Keratinocyte (primary cell): ENCODE measurements at places on chromosomes 11 and 22.
A peak's percentile ranks its signal among the peaks of the same experiment; 100 is the strongest.

DNA sequence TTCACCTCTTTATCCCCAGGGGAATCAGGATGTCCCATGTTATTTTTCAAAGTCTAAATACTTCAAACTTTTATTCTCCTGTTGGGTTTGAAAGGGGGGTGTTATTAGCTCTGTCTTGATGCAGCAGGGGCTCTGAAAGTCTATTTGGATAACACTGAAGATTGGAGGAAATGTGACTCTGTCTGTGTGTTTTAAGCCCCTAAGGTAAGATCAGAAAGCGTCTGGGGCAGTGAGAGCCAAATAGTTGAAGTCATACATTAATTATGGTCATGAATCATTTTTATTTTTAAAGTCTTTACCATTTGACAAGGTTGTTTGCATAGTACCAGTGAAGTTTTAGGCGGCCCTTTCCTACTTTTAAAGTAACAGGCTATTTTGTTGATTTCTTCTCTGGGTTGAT is 139.0 kb downstream of the UVRAG start:
- no peaks in the 10 kb centered on the region for H3K36me3 ChIP-seq
- H3K4me1 ChIP-seq: peaks cover 3% of the 10 kb centered on the region
- DNase-seq: no peak
- H3K4me3 ChIP-seq: no peak overlapping the region
- no peaks in the 10 kb centered on the region for H3K27me3 ChIP-seq

DNA sequence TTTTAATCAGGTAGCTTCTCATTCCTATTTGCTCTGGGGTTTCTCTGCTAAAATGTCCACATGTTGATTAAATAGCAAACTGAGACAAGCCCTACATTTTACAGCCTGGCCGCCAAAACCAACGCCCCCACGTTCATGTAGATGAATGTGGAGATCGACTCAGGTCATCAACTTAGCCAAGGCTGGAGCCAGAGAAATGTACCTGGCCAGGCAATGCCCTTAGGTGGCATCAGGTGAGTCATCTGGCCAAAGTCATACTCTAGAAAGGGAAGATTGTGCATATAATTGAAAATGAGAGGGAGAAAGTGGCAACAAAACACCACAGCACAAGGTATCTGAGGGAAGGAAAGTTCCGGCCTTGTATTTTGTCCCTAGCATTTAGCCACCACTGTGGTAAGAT is 37.1 kb upstream of the CCDC89 start:
- peaks cover 27% of the 10 kb centered on the region for H3K4me1 ChIP-seq
- H3K27ac ChIP-seq: no peak overlapping the region
- no peaks in the 10 kb centered on the region for H3K36me3 ChIP-seq
- no peaks in the 10 kb centered on the region for H3K27me3 ChIP-seq
- H3K4me3 ChIP-seq: no peak overlapping the region

DNA sequence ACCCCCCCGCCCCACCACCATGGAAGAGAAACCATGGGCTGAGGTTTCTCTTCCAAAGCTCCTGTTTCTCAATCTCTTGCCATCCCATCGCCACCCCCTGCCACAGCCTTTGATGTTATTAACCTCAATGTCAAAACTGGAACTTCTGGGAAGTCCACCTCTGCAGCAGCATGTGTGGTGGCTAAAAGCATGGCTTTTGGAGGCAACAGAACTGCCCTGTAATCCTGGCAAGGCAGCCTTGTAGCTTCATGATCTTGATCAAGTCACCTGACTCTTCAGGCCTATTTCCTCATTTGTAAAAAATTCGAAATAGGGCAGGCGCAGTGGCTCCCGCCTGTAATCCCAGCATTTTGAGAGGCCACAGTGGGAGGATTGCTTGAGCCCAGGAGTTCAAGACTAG is 3.5 kb upstream of the COX8A start:
- no peaks in the 10 kb centered on the region for H3K27me3 ChIP-seq
- H3K27ac ChIP-seq: no peak overlapping the region
- H3K36me3 ChIP-seq: no peaks in the 10 kb centered on the region
- H3K4me3 ChIP-seq: no peak overlapping the region
- DNase-seq: no peak

GRCh38 chr11:59264736-59265135 is 52.0 kb upstream of the MPEG1 start:
- no peak overlapping the region for H3K4me3 ChIP-seq
- H3K4me1 ChIP-seq: peaks cover 18% of the 10 kb centered on the region
- no peak for DNase-seq
- H3K36me3 ChIP-seq: no peaks in the 10 kb centered on the region

- H3K4me1 ChIP-seq: peaks cover 11% of the 10 kb centered on the region
- no peak overlapping the region for H3K4me3 ChIP-seq
- no peaks in the 10 kb centered on the region for H3K27me3 ChIP-seq
- no peak for DNase-seq
- H3K36me3 ChIP-seq: no peaks in the 10 kb centered on the region
- H3K27ac ChIP-seq: no peak overlapping the region
Measured at GRCh38 chr22:30272781-30273601, 6.3 kb upstream of the OSM start.

GRCh38 chr11:19459240-19459639 is 218.5 kb upstream of the E2F8 start:
- H3K36me3 ChIP-seq: no peaks in the 10 kb centered on the region
- H3K4me3 ChIP-seq: no peak overlapping the region
- no peak overlapping the region for H3K27ac ChIP-seq
- H3K27me3 ChIP-seq: peaks cover 17% of the 10 kb centered on the region

GRCh38 chr11:128547946-128548648 is 39.3 kb downstream of the ETS1 start:
- H3K27ac ChIP-seq: no peak overlapping the region
- DNase-seq: no peak
- H3K4me3 ChIP-seq: peak overlapping the region; percentile 41
- no peaks in the 10 kb centered on the region for H3K36me3 ChIP-seq

- no peaks in the 10 kb centered on the region for H3K36me3 ChIP-seq
- no peaks in the 10 kb centered on the region for H3K27me3 ChIP-seq
- peaks cover 16% of the 10 kb centered on the region for H3K4me1 ChIP-seq
Measured at GRCh38 chr11:27362749-27363575, at the start of gene CCDC34. CCDC34 (minus strand) TSS chr11:27363215; CDS start chr11:27363194, 21 bp downstream.

DNA sequence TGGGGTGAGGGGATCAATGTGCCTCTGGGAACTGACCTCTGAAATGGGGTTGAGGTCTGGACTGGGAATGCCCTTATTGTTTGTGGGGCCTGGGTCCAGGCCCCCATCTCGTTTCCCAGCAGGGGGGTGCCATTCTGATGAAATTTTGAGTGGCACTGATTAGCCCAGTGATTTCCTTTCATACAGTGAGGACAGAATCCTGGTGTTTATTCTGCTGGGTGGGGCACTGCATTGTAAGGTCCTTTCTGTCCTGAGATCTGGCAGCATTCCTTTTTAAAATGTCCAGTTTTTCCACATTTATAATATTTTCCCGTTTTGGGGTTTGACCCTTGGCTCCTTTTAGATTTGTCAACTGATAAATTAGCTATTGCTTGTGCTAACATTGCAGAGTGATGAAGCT is 27.1 kb downstream of the OR10A6 start:
- H3K4me3 ChIP-seq: peak overlapping the region; percentile 38
- H3K36me3 ChIP-seq: peaks cover 4% of the 10 kb centered on the region
- no peaks in the 10 kb centered on the region for H3K27me3 ChIP-seq

GRCh38 chr11:77130763-77131513 is 2.9 kb downstream of the MYO7A start:
- no peaks in the 10 kb centered on the region for H3K36me3 ChIP-seq
- H3K4me3 ChIP-seq: no peak overlapping the region
- no peak for DNase-seq
- no peaks in the 10 kb centered on the region for H3K27me3 ChIP-seq
- no peak overlapping the region for H3K27ac ChIP-seq

DNA sequence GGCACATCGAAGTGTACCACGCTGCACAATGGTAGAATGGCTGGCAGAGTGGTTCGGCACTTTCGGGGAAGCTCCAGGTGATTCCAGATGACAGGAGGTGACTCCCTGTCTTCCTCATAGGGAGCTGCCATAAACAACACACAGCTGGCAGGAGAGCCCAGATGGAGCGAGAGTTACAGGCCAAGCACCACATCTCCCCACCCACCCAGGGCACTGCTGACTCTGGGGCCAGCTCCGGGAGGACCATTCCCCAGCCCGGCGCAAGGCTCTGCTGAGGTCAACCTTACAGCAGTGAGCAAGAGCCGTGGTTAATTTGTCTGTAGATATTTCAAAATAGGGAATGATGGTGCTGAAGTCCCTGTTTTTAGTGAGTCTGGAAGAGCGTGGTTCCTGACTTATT is 78.8 kb upstream of the HMGXB4 start:
- H3K4me3 ChIP-seq: no peak overlapping the region
- no peaks in the 10 kb centered on the region for H3K4me1 ChIP-seq
- H3K27me3 ChIP-seq: peaks cover 18% of the 10 kb centered on the region
- no peaks in the 10 kb centered on the region for H3K36me3 ChIP-seq

- no peak overlapping the region for H3K4me3 ChIP-seq
- H3K27me3 ChIP-seq: no peaks in the 10 kb centered on the region
- no peaks in the 10 kb centered on the region for H3K36me3 ChIP-seq
Measured at GRCh38 chr22:29167032-29167911, 38.4 kb upstream of the EMID1 start.

- no peaks in the 10 kb centered on the region for H3K27me3 ChIP-seq
- peaks cover 47% of the 10 kb centered on the region for H3K4me1 ChIP-seq
- H3K4me3 ChIP-seq: peak overlapping the region; percentile 80
- H3K27ac ChIP-seq: peak overlapping the region; percentile 18
Measured at GRCh38 chr22:19291218-19291579, 320 bp downstream of the CLTCL1 start.

DNA sequence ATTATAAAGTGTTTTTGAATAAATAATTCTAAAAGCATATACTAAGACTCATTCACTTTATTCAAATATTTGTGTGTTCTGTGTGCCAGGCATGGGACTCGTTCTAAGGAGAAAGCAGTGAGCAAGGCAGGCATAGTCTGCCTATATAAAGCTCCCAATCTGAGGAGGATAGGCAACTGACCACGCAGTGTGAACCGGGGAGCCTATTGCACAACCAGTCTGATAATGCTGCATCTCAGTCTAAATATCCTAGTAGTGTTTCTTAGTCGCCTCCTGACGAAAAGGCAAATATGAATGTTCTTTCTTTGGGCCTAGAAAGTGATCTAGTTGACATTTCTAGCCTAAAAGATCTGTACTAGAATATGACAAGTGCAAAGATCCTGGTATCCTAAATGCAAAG is 98.3 kb downstream of the C11orf65 start:
- peaks cover 1% of the 10 kb centered on the region for H3K36me3 ChIP-seq
- no peak for DNase-seq
- no peaks in the 10 kb centered on the region for H3K4me1 ChIP-seq
- H3K27ac ChIP-seq: no peak overlapping the region

- peaks cover 9% of the 10 kb centered on the region for H3K27me3 ChIP-seq
- H3K4me3 ChIP-seq: no peak overlapping the region
- no peak for DNase-seq
- H3K36me3 ChIP-seq: no peaks in the 10 kb centered on the region
Measured at GRCh38 chr22:44373234-44373633, 60.5 kb upstream of the SHISAL1 start.

GRCh38 chr22:24291515-24292201 is 21.0 kb downstream of the SPECC1L start:
- H3K4me3 ChIP-seq: no peak overlapping the region
- H3K27ac ChIP-seq: no peak overlapping the region
- no peaks in the 10 kb centered on the region for H3K4me1 ChIP-seq
- no peak for DNase-seq

DNA sequence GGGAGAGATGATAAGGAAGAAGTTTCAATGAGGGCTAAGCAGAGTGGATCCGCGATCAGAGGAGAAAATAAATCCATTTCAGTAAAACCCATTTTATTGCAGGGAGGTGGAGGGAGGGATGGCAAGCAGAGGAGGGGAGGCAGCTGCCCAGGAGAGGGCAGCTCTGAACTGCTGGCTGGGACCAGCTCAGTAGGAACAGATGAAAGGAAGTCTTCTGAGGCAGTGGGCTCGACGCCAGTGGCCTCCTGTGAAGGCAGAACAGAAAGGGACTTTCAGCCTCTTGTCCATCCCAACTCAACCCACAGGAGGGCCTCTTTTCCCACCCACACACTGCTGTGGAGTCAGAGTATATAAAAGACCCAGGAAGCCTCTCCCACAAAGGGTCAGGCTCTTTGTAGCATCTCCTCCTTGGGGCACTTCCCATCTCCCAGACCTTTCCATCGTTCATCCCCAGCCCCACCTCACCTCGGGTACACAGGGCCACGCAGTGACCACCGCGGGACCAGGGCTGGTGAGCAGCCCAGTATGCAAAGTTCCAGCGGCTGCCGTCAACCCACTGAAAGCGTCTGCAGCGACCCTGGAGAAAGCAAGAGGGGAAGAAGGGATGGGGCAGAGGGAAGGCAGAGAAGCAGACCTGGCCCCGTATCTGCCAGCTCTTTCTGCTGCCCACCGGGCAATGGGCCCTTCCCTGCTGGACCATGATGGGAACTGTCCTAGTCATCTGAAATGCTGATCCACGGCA is 3.0 kb downstream of the PRG2 start:
- DNase-seq: no peak
- H3K27me3 ChIP-seq: no peaks in the 10 kb centered on the region
- H3K27ac ChIP-seq: no peak overlapping the region
- no peak overlapping the region for H3K4me3 ChIP-seq
- no peaks in the 10 kb centered on the region for H3K4me1 ChIP-seq
- no peaks in the 10 kb centered on the region for H3K36me3 ChIP-seq

GRCh38 chr22:35900483-35901168 is 128.0 kb downstream of the RBFOX2 start:
- no peak overlapping the region for H3K4me3 ChIP-seq
- H3K4me1 ChIP-seq: peaks cover 63% of the 10 kb centered on the region
- peak; percentile 25 for DNase-seq
- H3K36me3 ChIP-seq: no peaks in the 10 kb centered on the region
- H3K27ac ChIP-seq: peak overlapping the region; percentile 66

GRCh38 chr22:17774206-17774925 is at the start of gene BID:
BID (minus strand) TSS chr22:17774469; CDS start chr22:17750116, 24,353 bp downstream.
- H3K36me3 ChIP-seq: no peaks in the 10 kb centered on the region
- peaks cover 11% of the 10 kb centered on the region for H3K27me3 ChIP-seq
- H3K4me3 ChIP-seq: peak within 1 kb of the TSS; percentile 79

DNA sequence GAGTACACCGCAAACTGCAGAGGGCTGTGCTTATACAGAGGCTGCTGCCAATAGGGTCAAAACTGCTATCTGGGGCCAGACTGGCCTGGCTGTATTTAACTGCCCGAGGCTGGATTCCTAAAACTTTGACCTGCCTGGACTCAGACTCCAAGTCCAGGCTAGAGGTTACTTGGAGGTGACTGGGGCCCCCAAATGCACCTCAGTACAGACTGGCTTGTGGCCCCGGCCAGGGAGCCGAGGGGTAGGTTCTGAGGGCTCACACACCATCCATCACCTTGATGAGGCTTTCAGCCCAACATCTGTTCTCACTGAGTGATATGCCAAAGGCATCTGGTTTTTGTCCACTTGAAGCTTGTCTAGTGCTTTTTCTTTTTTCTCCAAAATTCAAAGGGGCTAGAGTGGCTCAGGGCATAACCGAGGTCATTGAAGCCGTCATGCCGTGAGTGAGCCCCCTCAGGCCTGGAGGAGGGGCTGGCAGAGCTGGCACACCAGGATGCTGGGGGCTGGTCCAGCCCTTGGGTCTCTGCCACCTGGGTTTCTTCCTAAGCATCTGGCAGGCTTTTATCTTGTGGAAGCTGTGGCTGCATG is 52.4 kb upstream of the TTLL12 start:
- H3K4me3 ChIP-seq: no peak overlapping the region
- no peak overlapping the region for H3K27ac ChIP-seq
- H3K4me1 ChIP-seq: no peaks in the 10 kb centered on the region
- no peaks in the 10 kb centered on the region for H3K36me3 ChIP-seq
- DNase-seq: no peak
